EH (cell line): ENCODE measurements at places on chromosomes 2 and 18.
A peak's percentile ranks its signal among the peaks of the same experiment; 100 is the strongest.

GRCh38 chr2:55451699-55452098, 32.0 kb upstream of the CCDC88A start:
- no peak for DNase-seq

- DNase-seq, result peak; percentile 50
Measured at GRCh38 chr18:55351241-55351691, 236.7 kb downstream of the TCF4 start.

- no peak for DNase-seq
Measured at GRCh38 chr2:24822049-24822706, 29.0 kb downstream of the CENPO start.

DNA sequence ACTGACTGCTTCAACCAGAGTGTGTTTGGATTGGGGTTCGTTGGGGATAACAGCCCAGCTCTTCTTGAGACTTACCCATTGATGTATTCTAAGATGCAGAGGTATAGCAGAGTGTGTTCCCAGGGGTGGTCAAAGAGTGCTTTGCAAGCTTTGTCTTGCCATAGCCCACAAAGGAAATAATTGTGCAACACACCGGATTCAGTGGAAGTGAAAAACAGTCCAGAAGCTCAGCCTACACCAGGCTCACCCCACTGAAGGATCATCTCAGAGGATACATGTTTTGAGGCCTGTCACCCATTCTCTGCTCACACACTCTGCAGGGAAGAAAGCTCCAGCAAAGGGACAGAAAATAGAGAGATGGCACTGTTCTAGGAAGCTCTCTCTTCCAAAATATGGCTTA, 9.6 kb downstream of the CACNB4 start:
- no peak for DNase-seq

GRCh38 chr2:166115589-166115988, 12.2 kb downstream of the SCN1A start:
- no peak for DNase-seq

GRCh38 chr2:12730265-12730664, 13.5 kb downstream of the TRIB2 start:
- DNase-seq, result no peak

- no peak for DNase-seq
Measured at GRCh38 chr2:24969784-24970183, 2.0 kb downstream of the DNAJC27 start.

DNA sequence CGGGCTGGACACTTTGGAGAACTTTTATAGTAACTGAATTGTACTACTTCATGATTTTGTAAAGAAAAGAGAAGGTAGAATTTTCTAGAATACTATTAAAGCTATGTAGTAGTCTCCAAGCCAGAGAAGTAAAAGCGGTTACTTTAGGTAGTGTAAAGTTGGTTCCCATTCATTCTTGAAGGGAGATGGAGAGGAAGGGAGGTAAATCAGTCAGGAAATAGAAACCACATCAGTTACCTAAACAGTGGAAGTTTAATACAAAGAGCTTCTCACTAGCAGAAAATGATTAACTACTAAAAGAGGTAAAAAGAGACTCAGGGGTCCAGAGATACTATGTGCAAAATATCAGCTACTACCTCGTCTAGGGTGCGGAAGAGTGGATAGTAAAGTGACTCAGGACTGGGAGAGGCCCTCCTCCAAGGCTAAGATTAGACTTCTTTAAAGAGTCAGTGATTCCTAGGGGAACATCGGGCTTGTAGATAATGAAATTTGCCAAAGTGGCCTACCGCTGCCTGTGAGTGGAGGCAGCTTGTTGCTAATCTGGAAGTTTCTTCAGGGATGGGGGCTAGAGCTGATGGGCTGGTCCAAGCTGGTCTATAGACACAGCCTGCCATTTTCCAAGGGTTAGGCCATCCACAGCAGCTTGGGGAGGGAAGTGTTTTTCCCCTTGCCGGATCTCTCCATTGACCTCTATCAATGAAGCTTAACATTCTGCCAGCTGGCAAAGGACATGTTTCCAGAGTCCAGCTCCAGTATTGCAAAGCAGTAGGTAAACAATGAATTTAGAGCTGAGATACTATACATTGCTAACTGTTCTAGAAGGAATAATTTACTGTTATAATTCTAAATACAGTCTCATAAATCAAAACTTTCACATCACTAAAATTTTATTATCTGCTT, 246.4 kb upstream of the BOD1L2 start:
- no peak for DNase-seq

GRCh38 chr18:34818064-34818463, 108.0 kb downstream of the DTNA start:
- no peak for DNase-seq

- peak; percentile 76 for DNase-seq
Measured at GRCh38 chr2:176445956-176446355, 176.7 kb downstream of the MTX2 start.

- no peak for DNase-seq
Measured at GRCh38 chr2:63434024-63435001, 154.0 kb downstream of the WDPCP start.

DNA sequence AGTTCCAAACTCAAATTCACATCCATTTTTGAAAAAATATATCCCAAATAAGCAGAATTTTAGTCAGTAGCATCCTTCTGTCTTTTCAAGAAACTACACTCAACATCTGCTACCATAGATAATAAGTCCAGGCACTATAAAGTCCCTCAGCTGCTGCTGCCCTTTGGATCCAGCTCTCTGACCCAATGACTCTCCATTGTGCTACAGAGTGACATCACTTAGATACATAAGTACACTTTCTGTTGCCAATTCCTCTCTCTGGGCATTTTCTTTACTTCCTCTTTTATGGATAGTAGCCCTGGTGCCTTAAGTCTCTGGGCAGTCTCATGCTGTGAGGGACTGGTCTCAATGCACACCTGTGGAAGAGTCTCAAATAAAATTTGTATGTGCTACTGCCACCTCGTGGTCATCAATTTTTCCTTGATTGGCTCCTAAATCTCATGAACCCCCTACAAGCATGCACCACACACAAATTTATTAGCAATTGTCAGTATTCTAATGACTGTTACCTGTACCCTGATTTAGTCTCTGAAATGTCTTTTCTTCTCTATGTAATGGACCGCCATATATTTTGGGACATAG, 219.2 kb downstream of the LRP1B start:
- DNase-seq, result peak; percentile 24
